Stimulated activated naive CD4-positive, alpha-beta T cell (primary cell): ENCODE measurements at places on chromosomes 12 and 14.

DNA sequence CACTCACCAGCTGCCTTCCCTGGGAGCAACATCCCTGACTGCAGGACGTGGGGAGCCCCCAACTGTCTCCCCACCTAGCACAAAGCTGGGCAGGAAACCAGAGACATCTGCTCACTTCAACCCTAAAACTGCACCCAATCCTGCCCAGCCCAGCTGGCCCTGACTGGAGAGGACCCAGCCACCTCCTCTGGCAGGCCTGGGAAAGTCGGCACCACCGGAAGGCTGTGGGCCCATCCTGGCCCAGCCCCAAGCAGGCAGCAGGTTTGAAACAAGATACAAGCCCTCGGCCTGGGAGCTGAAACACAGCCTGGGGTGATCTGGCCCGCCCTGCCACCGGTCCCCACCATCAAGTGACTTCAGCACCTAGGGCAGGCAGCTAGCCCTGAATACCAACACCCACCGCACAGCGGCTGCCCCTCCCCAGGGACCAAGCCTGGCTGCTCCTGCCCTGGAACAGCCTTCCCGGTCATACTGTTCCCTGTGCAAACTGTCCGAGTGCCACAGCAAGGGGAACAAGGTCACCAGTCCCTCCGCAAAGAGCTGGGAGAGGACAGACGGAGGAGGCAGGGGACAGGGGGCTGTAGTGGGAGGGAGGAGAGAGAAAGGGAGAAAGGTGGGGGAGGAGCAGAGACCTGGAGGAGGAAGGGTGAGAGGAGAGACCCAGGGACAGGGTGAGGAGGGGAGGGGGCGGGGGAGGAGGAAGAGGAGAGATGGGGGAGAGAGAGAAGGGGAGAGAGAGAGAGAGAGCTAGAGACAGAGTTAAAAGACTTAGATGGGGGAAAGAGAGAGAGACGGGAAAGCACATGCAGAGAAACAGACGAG, 115.7 kb downstream of the RFLNA start:
- DNase-seq, result no peak

GRCh38 chr12:65188179-65188701, 18.9 kb downstream of the LEMD3 start:
- DNase-seq, result no peak

DNA sequence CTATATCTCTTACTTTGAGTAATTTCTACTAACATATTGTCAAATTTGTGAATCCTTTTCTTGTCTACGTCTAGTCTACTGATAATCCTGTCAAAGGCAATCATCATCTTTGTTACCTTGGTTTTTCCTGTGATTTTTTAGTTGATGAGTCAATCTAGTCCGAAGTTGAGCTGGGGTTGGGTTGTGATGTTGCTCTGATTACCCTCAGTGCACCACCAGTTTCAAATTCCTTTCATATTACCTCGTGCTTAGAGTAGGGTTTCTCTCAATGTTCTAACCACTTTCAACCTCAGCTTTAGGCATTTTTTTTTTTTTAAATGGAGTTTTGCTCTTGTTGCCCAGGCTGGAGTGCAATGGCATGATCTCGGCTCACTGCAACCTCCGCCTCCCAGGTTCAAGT, 186.8 kb downstream of the BTG1 start:
- no peak for DNase-seq

GRCh38 chr12:124321556-124322270, 26.8 kb downstream of the RFLNA start:
- no peak for DNase-seq

DNA sequence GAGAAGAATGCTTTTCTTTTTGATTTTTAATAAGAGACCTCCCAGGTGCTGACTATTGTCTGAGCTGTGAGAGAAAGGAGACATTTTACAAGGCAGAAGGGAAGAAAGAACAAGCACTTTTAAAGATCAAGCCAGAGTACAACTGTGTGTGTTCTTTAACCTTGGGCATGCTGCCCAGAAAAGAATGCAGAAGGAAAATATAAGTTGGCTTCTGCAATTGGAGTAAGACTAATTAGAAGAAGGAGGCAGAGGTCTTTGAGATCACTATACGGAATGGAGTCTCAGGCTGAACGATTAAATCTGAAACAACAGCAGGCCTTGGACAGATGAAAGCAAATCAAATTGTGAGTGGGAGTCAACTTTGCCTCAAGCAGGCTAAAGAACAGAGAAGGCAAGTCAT, 230.5 kb downstream of the ATP23 start:
- DNase-seq, result no peak

GRCh38 chr12:40238979-40239378, 14.2 kb downstream of the LRRK2 start:
- DNase-seq, result no peak

GRCh38 chr12:117805865-117806264, 162.9 kb downstream of the KSR2 start:
- no peak for DNase-seq

DNA sequence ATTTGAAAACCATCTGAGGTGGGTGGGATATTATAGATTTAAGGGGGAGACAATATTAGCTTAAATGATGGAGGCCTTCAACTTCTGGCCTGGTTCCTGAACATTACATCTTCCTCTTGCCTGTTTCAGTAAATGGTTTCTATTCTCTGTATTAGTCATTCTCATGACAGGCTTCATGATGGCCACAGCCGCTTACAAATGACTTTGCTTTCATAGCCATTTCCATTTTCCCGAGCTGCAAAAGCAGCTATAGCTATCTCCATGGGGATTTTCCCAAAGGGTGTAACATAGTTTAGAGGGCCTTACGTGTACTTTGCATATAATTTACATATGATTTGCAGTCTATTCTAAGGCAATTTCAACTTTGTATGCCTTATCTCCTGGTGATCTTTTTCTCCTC, 121.8 kb downstream of the NRXN3 start:
- no peak for DNase-seq

DNA sequence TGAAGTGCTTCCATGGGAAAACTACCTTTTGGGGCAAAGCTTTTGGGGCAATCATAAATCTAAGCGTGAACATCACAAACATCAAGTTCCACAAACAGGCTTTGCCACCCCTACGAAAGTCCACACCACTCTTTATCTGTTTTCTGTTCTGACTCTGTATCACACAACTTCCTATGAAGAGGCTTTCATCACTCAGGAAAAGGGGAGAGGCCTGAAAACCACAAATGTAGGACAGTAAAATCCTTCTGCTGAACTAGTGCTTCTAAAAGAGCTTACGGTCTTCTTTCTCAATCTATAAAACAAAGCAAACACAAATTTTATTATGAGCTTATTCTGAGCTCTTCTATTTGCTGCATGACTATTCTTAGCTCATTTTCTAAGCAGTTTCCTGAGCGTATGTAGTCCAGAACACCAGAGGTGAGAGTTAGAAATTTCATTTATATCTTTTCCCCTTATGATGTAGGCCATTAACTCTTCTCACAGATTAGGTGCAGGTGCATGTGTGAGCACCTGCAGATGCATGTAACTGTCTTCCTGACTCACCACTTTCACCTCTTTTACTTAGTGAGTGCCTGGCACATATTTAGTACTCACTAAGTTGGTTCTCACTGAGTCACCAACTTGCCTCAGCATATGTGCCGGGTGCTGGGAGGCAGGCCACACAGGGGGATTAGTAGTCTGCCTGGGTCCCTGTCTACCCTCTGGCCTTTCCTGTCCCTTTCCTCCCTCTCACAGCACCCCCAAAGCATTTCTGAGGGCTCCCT, 32.9 kb upstream of the SYCP3 start:
- DNase-seq, result no peak
